ENCODE measurements at places on chromosomes 2 and 18.

- DNase-seq: no peak
Observed at GRCh38 chr2:128777196-128778035, 458.7 kb upstream of the HS6ST1 start.

- DNase-seq: peak; percentile 87
Observed at GRCh38 chr2:159614534-159615366, 1.6 kb downstream of the BAZ2B start.

GRCh38 chr2:46269544-46270273 is 27.5 kb upstream of the EPAS1 start:
- no peak for DNase-seq

- no peak for DNase-seq
Observed at GRCh38 chr18:68564351-68564750, 150.6 kb downstream of the TMX3 start.

GRCh38 chr2:634041-634440 is 43.2 kb downstream of the TMEM18 start:
- no peak for DNase-seq

DNA sequence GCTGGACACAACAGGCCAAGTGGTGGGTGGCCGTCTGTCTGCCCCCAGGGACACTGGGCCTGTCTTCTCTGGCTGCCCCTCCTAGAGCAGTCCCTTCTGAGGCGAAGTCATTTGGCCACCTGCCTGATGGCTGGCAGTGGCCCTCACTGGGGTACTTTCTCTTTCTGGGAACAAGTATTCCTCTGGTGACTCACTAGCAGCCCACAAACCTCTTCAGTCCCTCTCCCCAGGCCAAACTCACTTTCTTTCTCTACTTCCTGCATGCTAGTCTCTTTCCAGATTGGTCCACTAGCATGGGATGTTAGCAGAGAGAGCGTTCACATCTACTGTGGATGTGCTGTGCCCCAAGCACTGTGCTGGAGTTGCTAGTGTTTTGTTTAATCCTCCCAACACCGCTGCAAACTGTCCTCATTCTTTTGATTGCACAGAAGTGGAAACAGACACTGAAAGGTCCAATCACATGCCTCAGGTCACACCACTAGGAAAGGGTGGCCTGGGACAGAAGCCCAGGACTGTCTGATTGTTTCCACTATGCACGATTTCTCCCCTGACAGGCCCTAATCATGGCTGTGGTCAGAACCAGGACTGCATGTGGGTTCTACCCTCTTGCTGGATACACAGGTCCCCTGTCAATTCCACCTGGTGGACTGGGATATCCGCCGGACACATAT is 5.2 kb downstream of the DYSF start:
- DNase-seq: no peak

- DNase-seq: peak; percentile 70
Observed at GRCh38 chr18:48300463-48300961, 108.7 kb downstream of the ZBTB7C start.

- DNase-seq: no peak
Observed at GRCh38 chr2:2399396-2399795, 68.3 kb upstream of the MYT1L start.

- no peak for DNase-seq
Observed at GRCh38 chr2:179991344-179991743, 15.8 kb downstream of the CWC22 start.

GRCh38 chr18:58177004-58177717 is 133.1 kb downstream of the NEDD4L start:
- no peak for DNase-seq

DNA sequence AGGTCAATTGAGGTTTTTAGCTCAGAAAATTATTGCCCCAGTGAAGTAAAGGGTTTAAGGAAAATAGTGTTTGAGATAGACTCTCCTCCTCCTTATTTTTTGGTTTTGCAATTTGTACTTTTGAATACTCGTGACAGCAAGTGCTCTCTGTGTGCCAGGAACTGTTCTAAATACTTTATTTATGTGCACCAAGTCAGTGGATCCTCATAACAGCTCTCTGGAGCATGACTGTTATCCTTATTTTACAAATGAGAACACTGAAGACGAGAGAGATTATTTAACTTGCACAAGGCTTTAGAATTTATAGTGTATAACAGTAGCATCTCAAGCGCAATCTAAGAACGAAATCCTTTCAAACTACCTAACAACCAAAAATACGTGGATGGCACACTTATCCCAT is 24.7 kb downstream of the BABAM2 start:
- DNase-seq: no peak

GRCh38 chr2:132766573-132766972 is 96.6 kb upstream of the LYPD1 start:
- DNase-seq: peak; percentile 44

DNA sequence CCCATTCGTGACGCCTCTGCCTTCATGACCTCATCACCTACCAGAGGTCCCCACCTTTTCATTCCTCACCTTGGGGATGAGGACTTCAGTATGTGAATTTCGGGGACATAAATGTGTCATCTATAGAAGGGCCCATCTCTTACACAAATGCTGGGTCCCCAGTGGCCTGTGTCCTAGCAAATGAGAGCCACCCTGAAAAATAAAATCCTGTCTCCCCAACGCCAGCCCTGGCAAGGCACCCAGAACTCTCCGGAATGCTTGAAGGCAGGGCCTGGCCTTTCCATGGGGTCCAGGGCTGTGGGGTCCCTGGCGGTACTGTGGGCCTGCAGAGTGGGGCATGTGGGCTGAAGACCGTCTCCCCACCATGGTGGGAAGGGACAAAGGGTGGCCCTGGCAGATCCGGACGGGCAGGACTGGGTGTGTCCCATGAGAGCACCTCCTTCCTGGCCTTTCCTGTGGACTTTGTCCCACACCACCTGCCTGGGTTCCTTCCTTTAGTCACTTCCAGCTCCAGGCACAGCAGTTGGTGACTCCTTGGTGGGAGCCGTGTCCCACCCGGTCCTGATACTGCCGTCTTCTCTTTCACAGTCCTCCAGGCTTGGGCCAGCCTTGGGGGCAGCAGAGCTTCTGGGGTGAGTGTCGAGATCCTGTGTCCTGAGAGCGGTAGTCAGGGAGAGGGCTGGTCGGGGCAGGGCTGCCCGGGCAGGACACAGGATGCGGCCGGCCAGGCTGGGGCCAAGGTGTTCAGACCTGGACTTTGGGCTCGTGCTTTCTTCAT is 18.6 kb downstream of the CAPN10 start:
- DNase-seq: no peak

GRCh38 chr2:48597492-48597891 is 20.2 kb upstream of the GTF2A1L start:
- no peak for DNase-seq

GRCh38 chr2:139613264-139613663 is 833.1 kb upstream of the NXPH2 start:
- DNase-seq: peak; percentile 81

GRCh38 chr2:85963068-85963467 is 74.3 kb upstream of the ST3GAL5 start:
- DNase-seq: no peak

- DNase-seq: no peak
Observed at GRCh38 chr2:64914735-64915509, 74.3 kb upstream of the SLC1A4 start.

DNA sequence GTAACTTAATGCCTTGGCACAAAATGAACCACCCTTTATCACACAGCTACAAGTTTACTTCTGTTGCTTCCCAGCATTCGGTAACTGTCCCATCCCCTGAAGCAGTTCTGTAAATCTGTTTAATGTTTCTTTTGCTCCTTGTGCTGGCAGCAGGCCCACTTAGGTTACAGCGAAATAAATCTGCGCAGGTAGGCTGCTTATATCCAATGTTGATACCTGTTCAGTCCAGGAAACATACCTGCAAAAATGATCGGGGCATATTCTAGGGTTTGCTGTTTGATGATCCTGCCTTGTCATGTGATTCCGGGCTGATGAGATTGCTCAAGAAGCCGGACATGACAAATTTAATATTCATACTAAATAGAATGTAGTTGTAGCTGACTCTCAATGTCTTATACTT is 23.3 kb downstream of the PELI1 start:
- no peak for DNase-seq

- DNase-seq: no peak
Observed at GRCh38 chr18:47427923-47428637, 176.6 kb upstream of the SKOR2 start.

DNA sequence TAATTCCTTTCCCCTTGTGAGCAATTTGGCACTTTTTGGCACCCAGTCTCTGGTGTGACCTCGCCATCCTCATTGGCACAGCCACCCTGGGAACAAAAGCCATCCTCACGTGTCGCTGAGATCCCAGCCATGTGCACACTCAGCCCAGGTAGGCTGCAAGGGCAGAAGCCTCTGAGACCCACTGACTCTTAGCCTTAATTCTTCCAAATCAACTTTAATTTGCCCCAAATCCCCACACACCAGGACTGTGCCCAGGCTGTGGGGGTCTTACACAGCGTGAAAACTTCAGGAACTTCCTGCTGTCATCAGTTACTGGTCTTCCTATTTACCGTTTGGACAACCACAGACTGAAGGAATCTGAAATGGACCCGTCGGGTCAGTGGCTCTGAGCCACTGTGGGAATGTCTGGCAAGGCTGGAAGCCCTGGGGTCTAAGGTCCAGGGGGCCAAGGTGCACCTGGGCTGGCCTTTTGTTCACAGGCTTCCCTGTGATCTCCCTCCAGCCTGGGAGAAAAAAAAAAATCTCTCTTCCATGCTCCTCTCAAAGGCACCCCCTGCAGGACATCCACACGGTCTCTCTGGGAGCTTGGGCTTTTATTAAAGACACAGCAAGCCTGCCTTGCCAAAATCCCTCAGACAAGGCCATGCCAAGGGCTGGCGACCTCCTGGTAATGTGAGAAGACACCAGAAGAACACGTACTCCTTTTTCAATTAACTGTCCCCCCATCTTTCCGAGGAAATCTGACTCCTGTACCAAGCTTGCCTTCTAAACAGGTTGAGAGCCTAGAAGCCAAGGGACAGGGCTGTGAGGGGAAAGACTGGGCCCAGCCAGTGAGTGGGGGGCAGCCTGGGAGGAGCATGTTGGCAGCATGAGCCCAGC is 42.1 kb upstream of the LAPTM4A start:
- DNase-seq: no peak

DNA sequence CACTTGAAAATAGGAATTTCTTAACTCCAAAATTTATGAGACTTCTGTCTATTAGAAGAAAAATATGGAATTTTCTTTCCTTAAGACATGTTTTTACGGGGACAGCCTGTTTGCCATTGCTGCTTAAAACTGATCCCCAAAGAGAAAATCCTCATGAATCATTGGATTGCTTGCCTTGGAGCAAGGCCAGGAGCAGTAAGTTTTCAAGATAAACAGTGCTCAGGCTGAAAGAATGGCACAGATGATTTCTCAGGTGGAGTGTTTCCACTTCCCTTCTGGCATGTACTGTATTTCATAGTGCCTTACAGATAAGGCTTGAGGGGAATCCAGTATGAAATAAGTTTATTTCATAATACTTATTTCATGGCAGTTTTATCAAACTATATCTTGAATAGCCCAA is 74.3 kb upstream of the MMADHC start:
- no peak for DNase-seq

DNA sequence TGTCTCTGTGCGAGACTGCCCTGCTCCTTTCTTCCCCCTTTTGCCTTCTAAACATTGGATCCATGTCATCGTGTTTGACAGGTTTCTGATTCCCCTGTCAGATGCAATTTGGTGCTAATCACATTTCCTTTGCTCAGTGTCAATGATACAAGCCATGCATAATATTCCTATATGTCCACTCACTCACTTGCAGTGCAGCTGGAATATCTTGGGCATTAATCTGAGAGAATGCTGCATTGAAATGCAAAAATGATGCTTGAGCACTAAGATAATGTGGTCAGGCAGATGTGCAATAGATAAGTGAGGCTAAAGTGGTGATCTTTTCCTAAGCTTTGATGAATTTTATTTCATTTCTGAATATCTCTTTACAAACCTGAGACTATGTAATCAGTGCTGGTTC is 375.5 kb downstream of the PARD3B start:
- DNase-seq: no peak

GRCh38 chr2:1676913-1677820 is 67.1 kb downstream of the PXDN start:
- no peak for DNase-seq
